ENCODE measurements at places on chromosomes 1 and 21.

GRCh38 chr1:90236493-90236892, 241.6 kb downstream of the ZNF326 start:
- DNase-seq: no peak

DNA sequence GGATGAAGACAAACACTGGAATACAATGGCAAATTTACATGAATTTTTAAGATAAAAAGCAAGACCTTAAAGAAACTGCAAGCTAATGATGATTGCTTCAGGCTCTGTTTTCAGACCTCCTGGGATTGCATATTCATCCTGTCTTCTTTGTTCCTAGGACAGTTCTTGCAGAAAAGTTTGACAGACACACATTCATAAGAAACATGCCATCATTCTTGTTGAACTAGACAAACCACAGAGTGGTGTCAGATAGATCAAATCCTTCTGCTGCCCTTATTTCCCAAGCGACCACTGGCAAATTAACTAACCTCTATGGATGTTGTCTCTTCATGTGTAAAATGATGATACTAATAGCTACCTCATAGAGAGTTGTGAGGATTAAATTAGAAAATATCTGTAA, 181.3 kb downstream of the KCTD3 start:
- DNase-seq: no peak

DNA sequence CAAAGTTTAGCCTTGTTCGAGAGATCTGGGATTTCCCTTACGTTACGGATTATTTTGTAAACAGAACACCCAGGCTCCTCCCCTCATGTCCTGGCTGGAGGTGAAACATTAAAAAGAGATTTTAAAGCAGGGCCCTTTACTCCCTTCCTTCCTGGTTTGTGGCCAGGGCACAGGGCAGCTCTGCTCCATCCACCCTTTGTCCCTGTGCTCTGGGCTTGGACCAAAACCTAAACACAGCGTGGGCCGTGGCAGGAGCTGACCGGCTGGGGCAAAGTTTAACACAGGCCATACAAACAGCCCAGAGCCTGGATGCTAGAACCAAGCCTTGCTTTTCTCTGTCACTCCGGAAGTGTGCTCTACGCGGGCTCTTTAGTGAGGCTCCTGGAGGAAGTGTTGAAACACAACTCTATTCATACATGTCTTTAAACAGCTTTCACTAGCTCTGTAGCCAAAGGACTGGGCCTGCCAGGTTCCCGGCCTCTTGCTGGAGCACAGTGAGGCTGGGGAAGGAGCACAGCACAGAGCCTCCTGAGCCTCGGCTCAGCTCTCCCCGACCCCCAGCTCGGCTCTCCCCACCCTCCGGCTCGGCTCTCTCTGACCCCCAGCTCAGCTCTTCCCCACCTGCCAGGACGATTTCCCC, 84.7 kb downstream of the PDE9A start:
- DNase-seq: peak; percentile 20

DNA sequence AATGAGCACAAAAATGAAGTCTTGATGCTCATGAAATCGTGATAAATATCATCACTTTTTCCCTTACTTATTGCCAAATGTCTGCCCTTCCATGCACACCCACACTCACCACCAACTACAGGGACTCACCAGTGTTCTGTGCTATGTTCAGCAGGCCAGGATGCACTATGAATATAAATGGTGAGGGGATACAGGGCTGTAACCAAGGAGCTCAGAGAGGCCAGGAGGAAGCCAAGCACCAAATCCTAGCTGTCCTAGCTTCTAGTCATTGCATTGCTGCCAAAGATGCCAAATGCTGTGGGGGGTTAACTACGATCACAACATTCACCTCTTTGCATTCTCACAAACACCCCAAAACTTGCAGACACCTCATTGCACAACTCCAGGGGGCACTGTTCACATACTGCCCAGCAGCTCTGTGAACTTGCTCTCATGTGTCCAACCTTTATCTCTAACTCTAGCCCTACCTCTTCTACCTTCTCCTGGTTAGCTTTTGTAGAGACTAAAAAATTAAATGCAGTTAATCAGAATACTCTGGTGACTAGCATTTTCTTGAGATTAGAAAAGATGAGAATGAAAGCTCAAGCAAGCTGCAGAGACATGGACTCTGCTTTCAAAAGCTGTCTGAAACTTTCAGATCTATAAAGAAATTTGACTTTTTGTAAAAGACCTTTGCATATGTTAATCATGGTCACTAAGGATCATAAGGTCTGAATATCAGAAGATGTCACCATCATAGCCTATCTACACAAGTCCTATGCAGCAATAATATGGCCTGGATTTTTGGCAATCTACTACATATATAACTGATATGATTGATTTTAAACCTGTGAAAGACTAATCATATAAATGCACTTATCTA, 13.9 kb upstream of the KIF14 start:
- DNase-seq: no peak

DNA sequence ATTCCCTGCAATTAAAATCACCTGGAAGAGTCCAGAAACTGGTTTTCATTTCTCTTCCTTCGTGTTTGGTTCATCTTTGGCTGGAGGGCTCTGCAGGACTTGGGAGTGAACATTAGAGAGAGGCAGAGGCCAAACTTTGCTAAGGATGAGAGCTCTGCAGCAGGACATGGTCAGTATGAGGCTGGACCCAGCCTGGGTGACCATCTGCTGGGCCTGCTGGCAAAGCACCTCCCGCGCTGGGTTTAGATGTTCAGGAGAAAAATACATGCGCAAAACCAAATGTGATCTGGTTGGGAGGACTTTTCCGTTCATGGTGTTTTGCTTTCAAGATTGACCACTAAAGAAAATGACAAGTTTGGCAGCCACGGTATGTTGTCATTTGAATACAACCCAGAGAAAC, 15.9 kb downstream of the KAZN start:
- DNase-seq: no peak

- no peak for DNase-seq
These were observed 58.2 kb upstream of the MPC2 start for GRCh38 chr1:167995038-167995437.

DNA sequence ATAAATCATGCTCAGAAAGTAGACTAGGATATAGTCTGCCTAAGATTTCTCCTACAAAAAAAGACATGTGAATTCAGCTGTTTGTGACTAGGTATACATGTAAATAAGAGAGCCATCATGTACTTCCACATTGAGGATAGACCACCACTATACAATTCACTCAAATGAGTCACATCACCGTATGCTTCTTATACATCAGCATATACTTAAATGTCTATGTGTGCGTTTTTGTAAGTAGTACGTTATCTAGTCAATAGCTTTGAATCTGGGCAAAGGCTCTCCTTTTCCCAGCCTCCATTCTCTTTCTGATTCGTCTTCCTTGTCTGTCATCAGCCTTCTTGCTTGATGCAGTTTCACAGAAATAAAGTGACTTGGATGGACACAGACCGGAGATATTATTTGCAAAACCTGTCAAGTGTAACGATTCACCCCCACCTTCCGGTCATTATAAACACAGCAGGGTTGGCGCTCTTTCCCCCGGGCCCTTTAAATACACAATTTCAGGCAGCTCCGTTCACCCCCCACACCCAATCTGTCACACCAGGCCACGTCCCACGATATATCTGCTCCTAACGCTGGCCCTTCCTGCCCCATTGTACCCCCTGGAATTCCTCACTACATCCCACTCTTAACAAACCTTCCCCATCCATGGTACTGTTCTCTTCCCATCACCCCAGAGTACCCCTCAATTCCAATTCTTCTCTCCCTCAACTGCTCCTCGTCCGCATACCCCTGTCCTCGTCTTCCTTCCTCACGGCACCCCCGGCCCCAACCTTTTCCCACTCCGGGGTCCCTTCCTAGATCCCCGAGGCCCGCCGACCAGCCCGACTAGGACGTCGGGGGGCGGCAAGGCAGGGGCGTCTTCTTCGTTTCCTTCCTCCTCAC, 636 bp downstream of the VAMP4 start:
- peak; percentile 22 for DNase-seq

GRCh38 chr1:88923224-88923623, 31.9 kb upstream of the GTF2B start:
- no peak for DNase-seq

GRCh38 chr1:231695439-231696255, 69.1 kb downstream of the DISC1 start:
- DNase-seq: no peak

Data from kidney capillary endothelial cell (primary cell).